Activated naive CD4-positive, alpha-beta T cell treated with Interleukin-2 at 50 U/mL for 16 hours (primary cell): ENCODE measurements at places on chromosomes 1 and 21.

GRCh38 chr21:36010801-36011200 lies 49.5 kb downstream of the SETD4 start:
- no peak for DNase-seq

DNA sequence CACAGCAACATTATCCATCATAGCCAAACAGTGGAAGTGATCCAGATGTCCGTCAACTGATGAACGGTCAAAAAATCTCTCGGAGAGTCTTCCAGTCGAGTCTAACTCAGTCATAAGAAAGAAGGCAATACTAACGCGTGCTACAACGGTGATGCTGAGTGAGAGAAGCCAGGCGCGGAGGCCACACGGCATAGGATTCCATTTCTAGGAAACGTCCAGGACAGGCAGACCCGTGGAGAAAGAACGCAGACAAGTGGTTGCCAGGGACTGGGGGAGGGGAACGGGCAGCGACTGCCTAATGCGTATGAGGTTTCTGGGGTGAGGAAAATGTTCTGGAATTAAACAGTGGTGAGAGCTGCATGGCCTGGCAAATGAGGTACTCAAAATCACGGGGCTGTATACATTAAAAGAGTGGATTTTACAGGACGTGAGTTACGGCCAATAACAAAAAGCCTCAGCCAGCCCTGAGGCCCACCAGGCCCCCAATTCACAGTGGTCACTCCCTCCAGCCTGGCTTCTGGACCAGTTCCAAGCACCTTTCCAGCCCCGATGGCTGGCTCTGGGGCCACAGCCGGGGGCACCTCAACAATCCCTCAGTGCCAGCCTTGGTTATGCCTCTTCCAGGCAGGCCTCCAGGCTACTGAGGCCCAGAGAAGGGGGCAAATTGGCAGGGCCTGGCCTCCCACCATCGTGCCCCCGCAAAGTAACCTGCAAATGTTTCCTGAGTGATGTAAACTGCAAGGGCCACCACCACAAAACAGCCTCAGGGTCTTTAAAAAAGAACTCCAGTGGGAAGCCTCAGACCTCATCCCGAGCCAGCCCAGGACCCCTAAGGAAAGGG lies 3.4 kb downstream of the WNT9A start:
- DNase-seq: no peak

GRCh38 chr1:117138561-117138960 lies 17.0 kb upstream of the TRIM45 start:
- no peak for DNase-seq

DNA sequence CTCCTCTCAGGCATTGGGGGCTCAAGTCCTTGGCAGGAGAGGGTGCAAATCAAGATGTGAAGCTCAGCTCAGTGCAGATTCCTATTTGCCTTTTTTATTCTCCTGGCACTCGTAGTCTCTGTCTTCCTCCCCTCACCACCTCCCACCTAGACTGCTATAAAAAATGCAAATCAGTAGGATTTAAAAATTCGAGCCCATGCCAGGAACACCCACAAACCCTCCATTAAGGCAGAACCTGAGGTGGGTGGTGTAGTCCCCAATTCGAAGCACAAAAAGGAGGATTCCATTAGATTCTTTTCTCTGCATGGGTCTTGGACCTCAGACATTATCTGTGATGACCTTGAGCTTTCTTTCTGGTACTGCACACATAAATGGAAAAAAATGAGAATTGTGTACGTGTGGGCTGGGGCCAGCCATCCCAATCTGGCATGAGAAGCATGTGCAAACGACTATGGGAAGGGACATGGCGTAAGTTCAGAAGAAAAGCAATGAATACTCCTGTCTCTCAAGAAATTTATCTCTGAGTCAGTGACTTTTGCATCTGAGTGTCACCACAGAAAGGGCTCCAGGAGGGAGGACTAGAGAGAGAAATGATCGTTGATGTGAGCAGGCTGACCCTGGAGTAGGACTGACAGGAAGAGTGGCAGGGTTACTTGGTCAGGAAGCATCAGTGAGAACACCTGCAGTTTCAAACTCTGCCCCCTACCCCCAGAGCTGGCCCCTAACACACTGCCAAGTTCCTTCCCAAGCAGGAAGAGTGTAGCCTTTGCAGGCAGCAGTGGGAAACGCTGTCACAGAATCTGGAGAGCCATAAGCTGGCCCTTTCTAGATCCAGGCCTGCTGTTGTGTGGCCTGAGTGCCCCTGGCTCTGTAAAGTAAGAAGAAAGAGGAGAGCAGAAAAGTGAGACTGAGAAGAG lies 1.7 kb downstream of the INKA2 start:
- DNase-seq: no peak

DNA sequence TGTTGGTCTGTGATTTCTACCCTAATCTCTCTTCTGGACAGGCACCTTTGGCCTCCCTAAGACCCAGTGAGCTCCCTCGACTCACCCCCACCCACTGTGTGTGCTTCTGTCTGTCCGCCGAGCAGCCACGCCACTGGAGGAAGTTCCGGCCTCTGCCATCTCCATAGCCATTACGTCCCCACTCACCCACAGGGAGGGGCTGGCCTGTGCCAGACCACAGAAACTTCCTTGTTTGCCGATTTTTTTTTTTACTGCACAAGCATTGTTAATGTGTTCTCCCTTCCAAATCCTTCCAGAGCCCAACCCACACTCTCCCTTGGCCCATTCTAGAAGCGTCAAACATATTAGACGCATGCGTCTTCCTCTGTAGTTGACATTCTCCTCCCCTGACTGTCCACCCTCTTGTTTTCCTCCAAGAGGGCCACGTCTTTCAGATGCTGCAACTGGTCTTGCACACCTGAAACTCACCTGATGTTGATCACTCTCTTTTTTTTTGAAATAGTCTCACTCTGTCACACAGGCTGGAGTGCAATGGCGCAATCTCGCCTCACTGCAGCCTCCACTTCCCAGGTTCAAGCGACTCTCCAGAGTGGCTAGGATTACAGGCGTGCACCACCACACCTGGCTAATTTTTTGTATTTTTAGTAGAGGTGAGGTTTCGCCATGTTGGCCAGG lies 72.3 kb downstream of the EVA1C start:
- no peak for DNase-seq

DNA sequence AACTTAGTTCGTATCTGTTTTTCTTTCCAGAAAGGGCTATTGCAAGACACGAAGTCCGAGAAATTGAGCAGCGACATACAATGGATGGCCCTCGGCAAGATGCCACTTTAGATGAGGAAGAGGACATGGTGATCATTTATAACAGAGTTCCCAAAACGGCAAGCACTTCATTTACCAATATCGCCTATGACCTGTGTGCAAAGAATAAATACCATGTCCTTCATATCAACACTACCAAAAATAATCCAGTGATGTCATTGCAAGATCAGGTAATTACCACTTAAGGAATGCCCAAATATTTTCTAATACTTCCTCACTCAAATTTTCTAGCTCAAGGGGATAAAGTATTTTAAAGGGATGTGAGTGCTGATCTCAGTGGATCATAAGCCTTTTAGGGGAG lies 158.5 kb downstream of the HS2ST1 start:
- no peak for DNase-seq

DNA sequence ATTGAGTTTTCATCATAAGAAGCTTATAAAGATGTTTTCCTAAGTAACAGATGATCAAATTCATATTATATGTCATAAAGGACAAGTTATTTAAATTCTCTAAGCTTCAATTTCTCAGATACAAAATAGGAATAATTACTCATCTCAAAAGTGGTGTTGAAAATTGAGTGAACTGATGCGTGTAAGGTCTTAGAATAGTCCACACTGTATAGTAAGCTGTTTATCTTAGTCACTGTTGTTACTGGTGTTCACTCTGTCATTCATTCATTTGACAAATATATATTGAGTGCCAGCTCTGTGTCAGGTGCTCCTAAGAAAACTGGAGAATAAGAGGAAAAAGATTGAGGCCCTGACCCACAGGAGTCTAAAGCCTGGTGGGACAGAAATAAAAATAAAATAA lies 186.3 kb upstream of the BRINP3 start:
- no peak for DNase-seq

DNA sequence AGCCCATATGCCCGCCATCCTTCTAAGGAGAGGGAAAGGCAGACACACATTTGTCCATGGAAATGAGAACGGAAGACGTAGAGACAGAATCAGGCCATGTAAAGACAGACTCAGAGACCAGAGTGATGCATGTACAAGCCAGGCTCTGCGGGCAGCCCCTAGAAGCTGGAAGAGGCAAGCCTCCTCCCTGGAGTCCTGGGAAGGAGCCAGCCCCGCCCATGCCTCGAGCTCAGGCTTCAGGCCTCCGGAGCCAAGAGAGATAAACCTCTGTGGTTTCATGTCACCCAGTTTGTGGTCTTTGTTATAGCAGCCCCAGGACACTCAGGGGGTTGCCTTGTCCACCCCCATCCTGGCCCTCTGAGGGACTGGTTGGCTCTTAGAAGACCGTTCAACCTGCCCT lies 11.6 kb downstream of the PDE9A start:
- no peak for DNase-seq

GRCh38 chr1:155529109-155529508 lies 33.5 kb downstream of the ASH1L start:
- no peak for DNase-seq

DNA sequence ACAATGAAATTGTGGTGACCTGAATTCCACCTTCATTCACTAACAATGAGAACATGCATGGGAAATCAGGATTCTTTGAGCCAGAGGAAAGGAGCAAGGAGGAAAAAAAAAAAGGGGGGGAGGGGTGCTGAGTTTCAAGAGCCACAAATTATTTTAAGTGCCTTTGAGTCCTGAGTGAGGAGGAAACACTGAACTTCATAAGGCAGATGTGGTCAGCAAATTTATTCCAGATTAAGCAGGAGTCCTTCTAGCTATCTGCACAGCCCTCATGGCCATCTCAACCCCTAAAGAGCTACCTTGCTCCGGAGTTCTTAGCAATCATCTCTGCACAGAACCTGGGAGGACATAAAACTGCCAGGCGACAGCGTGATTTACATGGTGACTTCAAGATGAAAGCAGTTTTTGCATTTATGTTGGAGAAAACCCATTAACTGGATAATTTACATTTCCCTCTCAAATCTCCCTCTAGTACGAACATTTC lies 21.7 kb downstream of the ASTN1 start:
- no peak for DNase-seq

GRCh38 chr1:208233546-208233945 lies 10.6 kb downstream of the PLXNA2 start:
- no peak for DNase-seq

GRCh38 chr1:24931468-24932231 lies 1.6 kb upstream of the RUNX3 start:
- no peak for DNase-seq

DNA sequence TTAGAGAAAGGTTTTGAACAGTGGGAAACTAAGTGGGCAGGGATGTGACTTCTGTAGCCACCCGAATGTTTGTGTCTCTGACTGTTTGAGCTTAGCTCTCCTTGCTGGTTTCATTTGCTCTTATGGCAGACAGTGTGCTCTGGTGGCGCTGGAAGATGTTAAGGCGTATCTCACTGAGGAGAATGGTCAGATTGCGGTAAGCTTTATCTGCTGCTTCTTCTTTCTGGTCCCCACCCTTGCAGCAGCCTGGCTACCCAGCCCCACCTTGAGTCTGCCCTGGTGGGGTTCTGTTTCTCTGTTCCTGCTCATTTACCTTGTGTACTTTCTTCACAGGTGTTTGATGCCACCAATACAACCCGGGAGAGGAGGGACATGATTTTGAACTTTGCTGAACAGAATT lies 9.9 kb downstream of the PFKFB2 start:
- no peak for DNase-seq

GRCh38 chr1:117600325-117600943 lies 5.4 kb upstream of the TENT5C start:
- no peak for DNase-seq

DNA sequence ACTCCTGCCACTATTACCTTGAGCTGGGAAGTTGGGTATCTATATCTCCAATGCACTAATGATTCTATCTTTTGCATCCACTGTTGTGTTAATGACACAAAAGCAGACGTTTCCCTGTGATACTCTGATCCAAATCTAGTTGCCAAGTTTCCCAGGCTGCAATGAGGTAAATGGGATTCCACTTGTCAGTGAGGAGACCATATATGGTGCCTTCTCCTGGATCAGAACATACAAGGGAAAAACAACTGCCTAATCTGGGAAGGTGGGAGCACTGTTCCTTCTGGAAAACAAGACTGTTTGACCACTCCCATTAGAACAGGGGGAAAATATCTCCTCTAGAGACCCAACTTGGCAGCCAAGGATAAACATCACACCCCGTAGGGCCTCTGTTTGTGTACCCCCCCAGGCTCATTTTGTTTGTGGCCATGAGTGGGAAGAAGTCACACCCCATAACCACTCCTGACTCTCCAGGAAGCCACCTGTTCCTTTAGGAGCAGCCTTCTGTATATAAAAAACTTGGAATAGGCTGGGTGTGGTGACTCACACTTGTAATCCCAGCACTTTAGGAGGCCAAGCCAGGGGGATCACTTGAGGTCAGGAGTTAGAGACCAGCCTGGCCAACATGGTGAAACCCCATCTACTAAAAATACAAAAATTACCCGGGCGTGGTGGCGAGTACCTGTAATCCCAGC lies 28.5 kb upstream of the SLC6A9 start:
- no peak for DNase-seq

- no peak for DNase-seq
Observed at GRCh38 chr1:78071696-78072095, 25.9 kb downstream of the GIPC2 start.

DNA sequence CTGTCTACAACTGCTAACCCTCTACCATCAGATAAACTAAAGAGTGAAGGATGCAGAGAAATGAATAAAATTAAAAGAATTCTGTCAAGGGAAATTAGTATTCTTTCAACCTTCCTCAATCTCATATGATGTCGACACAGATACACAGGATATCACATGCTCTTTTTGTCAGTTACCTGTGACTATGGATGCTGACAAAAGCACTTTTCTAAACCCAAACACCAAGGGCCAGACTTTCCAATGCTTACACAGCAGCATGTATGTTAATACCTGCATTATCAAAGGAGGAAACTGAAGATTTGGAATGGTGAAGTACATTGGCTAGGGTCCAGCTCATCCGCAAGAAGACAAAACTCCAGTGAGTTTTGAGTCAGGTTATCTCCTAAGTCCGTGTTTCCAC lies 294.0 kb downstream of the SMYD3 start:
- no peak for DNase-seq

DNA sequence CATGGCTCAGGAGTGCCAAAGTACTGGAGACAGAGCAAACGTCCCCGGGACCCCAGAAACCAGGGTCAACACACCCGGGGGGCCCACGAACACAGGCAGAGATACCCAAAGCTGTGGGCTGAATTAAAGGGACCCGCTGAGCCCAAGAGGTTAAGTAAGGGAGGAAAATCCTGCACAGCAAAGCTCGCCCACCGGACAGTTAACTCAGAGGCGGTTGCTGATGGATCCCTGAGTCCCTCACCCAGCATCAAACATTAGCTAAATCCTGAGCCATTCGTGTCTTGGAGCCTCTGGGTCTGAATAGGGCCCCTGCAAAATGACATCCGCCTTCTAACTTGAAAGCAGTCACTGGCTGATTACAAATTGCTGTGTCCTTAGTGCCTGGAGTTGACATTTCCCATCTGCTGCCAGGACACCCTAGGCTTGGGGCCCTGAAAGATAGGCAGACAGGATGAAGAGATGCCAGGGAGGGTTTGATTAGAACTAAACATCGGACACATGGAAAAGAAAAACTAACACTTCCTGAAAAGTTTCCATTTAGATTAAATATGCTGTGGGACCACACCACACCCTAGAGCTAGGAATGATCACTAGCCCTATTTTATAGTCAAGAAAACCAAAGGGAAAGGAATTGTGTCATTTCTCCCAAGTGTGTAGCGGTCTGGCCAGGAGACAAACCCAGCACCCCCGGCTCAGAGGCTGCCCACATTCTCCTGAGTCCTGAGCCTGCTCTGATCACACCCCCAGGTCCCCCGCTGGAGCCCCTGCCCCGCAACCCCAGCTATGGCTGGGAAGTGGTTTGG lies 239.3 kb downstream of the NPHP4 start:
- no peak for DNase-seq

GRCh38 chr1:79363430-79363829 lies 356.9 kb upstream of the ADGRL4 start:
- DNase-seq: no peak
